ENCODE measurements at places on chromosomes 13 and 19.

DNA sequence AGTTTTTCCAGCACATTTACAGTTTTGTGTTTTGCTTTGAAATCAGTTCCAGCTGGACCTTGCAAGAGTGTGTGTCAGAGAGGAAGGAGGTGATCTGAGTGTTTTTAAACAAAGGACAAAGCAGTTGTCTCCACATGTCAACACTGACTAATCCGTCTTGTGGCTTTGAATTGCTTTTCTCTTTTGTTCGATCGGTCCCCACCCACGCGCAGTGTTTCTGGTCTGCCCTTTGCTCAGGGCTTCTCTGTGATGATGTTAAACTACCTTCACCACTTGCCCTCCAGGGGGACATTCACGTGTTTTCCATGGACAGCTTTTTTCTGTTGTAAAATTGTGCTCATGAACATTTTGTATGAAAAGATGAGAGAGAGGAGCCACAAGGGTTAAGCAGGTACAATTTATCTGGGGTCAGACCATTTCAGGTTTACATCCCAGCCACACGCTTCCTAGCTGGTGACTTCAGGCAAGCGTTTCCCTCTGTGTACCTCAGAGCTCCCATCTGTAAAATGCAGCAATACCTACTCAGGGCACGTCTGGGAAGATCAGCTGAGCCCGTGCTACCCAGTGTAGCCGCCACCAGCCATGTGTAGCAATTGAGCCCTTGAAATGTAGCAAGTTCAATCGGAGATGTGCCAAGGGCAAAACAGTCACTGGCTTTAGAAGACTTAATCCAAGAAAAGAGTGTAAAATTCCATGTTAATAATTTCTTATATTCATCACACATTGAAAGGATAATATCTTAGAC, 13.5 kb upstream of the PLA2G4C start:
- DNase-seq = no peak
- H3K27ac ChIP-seq = peak overlapping the region; percentile 52

DNA sequence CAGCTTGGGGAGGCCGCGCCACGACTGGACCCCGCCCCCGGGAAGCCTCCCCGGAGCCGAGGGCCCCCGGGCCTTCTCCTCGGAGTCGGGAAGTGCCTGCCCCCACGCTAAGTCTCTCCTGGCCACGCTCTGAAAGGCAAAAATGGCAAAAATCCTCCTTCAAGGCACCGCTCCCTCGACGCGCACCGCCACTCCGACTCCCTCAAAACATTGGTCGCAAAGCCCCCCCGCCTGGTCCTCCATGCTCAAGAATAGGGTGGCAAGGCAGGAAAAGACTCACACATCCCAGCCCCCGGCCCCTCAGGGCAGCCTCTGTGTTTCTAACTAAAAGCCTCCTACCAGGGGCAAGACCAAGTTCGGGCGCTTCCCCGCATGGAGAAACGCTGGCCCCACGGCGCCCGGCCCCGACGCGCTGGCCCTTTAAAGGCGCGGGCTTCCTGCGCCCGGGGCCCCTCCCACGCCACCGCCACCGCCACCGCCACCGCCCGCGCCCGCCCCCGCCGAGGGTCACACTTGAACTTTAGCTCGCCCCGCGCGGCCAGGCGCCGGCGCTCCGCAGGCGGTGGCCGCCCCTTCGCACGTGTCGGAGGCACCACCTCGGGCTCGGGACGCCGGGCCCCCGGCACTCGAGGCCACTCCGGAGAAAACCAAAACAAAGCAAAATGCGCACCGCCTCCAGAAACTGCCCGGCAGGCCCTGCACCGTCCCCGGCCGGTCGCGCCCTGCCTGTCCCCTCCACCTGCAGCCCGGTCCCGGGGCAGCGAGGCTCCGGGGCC, 1.9 kb downstream of the FOXO1 start:
- peaks cover 12% of the 10 kb centered on the region for H3K4me1 ChIP-seq
- peaks cover 3% of the 10 kb centered on the region for H3K36me3 ChIP-seq
- peaks cover 15% of the 10 kb centered on the region for H3K27me3 ChIP-seq
- H3K27ac ChIP-seq = peak overlapping the region; percentile 87

DNA sequence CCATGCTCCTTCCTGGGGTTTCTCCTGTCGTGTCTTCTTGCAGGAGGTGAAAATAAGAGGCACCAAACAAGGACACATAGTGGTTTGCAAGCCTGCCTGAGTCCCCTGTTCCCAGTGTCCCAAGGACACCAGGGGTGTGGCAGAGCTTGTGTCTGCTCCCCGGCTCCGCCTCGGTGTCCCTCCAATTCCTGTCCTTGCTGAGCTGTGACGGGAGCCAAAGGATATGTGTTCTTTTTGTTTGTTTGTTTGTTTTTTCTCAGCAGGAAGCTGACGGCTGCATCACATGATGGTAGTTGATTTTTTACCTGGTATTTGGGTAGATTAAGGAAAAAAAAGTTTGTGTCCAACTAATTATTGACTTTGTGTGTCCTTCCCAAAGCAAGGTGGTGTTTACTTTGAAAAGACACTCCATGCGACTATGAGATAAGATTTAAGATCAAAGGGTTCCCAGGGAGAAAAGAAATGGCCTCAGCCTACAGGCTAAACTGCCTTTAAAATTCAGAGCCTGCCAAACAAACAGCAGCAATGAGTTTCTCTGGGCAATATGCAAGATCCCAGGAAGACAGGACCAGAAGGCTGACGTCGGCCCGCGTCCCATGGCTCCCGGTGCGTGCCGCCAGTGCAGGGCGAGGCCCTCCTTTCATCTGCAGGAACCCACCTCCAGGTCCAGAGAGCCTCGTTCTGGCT, 50.8 kb upstream of the XPO4 start:
- peaks cover 15% of the 10 kb centered on the region for H3K27me3 ChIP-seq
- H3K27ac ChIP-seq = no peak overlapping the region
- H3K36me3 ChIP-seq = no peaks in the 10 kb centered on the region
- H3K4me1 ChIP-seq = no peaks in the 10 kb centered on the region
- H3K4me3 ChIP-seq = no peak overlapping the region

GRCh38 chr19:55165952-55166529, 372 bp downstream of the DNAAF3 start:
- peak overlapping the region; percentile 98 for H3K4me3 ChIP-seq
- H3K27ac ChIP-seq = peak overlapping the region; percentile 98
- no peaks in the 10 kb centered on the region for H3K36me3 ChIP-seq
- peaks cover 9% of the 10 kb centered on the region for H3K4me1 ChIP-seq
- H3K27me3 ChIP-seq = peaks cover 43% of the 10 kb centered on the region

DNA sequence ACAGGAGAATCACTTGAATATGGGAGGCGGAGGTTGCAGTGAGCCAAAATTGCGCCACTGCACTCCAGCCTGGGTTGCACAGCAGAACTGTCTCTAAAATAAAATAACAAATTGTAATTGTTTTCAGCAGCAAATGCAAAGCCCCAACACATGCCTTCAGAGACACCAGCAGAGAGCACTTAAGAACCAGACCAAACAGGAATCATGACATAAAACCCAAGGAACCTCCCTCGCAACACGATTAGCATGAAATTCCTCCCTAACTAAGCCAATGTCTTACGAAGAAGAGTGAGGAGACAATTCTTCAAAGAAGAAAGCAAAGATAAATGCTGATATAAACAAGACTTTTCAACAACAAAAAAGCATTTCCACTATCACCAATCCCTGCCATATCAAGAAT, 40.1 kb downstream of the PSPC1 start:
- no peak for DNase-seq
- H3K4me1 ChIP-seq = no peaks in the 10 kb centered on the region
- H3K4me3 ChIP-seq = no peak overlapping the region
- peaks cover 22% of the 10 kb centered on the region for H3K36me3 ChIP-seq
- H3K27me3 ChIP-seq = no peaks in the 10 kb centered on the region

DNA sequence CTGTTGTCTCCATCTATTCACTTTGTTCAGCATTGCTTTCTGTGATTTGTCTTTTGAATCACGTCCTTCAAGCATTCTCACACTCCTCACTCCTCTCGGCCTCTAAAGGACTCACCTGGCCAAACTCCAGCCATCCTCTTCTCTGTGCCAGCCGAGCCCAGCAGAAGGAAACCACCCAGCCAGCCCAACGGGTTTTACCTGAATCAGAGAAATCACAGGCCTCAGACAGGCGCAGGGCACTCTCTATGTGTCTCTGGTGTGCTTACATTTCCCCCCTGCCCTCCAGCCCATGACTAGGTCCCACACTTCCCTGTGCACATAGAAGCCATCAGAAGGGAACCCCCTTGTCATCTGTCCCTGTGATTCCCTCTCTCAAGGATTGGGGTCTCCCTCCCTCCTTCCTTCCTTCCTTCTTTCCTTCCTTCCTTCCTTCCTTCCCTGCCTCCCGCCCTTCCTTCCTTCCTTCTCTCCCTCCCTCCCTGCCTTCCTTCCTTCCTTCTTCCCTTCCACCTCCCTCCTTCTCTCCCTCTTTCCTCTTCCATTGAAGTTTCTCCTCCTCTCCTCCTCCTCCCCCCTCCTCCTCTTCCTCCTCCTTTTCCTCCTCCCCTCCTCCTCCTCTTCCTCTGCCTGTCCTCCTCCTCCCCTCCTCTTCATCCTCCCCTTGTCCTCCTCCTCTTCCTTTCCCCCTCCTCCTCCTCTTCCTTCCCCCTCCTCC, 8.8 kb upstream of the ZNF541 start:
- H3K27me3 ChIP-seq = peaks cover 3% of the 10 kb centered on the region
- H3K4me3 ChIP-seq = no peak overlapping the region
- H3K27ac ChIP-seq = peak overlapping the region; percentile 59
- no peaks in the 10 kb centered on the region for H3K36me3 ChIP-seq
- H3K4me1 ChIP-seq = peaks cover 10% of the 10 kb centered on the region

- DNase-seq = no peak
- H3K4me3 ChIP-seq = peak overlapping the region; percentile 67
- H3K4me1 ChIP-seq = peaks cover 18% of the 10 kb centered on the region
- H3K36me3 ChIP-seq = peaks cover 7% of the 10 kb centered on the region
- peak overlapping the region; percentile 88 for H3K27ac ChIP-seq
Measured at GRCh38 chr13:73618275-73618865, 515.8 kb downstream of the KLF12 start.

DNA sequence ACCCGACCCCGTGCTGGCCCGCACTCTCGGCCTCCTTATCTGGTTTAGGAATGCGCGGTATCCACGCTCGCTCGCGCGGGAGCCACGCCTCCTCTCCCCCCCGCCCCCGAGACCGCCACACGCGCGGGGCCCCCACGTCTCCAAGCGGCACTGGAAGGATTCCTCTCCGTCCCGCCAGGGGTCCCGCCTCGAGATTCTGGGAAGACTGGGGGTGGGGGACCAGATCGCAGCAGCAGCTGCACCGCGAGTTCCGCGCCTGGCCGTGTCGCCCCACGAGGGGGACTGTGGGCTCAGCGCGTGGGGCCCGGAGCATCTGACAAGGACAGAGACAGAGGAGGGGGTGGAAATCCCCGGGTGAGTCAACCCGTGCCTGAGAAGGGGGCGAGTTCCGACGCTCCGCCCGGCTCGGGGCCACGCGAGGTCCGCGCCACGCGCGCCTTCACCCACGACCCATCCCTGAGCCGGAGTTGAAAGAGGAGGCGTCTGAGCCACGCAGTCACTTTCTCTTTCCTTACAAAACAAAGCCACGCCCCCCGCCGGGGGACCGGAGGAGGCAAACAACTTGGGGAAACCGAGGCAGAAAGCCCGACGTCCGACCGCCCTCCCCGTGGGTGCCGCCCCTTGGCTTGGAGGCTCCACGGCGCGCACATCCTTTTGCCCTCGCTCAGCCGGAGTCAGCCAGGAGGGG, 814 bp downstream of the S1PR2 start:
- peak overlapping the region; percentile 43 for H3K27ac ChIP-seq
- no peaks in the 10 kb centered on the region for H3K27me3 ChIP-seq
- H3K36me3 ChIP-seq = no peaks in the 10 kb centered on the region
- peak overlapping the region; percentile 88 for H3K4me3 ChIP-seq
- DNase-seq = peak; percentile 75

DNA sequence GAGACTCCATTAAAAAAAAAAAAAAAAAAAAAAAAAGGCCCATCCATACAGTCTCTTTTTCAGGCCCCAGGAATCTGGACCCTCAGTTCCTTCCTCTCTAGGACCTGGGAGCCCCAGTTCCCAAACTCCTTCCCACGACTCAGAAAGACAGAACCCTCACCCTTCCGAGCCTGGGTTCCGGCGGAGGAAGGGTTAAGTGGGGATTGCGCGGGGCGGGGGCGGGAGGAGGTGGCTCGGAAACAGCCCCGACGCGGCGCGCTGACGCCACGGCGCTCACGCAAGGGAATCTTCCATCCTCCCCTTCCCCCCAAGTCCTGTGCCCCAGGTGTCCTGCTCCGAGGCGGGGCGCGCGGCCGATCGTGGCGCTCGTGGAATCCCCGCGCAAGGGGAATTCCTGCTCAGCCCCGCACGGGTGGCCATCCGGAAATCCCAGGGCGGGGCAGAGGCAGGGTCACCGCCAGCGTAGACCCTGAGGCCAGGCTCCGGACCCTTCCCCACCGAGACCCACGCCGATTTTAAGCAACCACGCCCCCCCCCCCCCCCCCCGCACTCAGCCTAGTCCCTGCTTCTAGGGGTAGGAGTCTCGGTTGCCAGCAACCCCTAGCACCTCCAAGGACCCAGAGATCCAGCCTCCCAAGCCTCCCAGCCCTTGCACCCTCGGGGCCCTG, 659 bp downstream of the NFKBID start:
- H3K27me3 ChIP-seq = peaks cover 22% of the 10 kb centered on the region
- H3K27ac ChIP-seq = peak overlapping the region; percentile 95
- peaks cover 12% of the 10 kb centered on the region for H3K4me1 ChIP-seq
- H3K4me3 ChIP-seq = peak overlapping the region; percentile 97

Data from type B pancreatic cell (in vitro differentiated cells).